Right atrium auricular region (tissue), 2 donors: ENCODE measurements at places on chromosomes 13 and 19. TPM values are rescaled to one million over a fixed set of nuclear protein-coding genes. Genes with fewer than 3 reads are reported as not detected.
A peak's percentile ranks its signal among the peaks of the same experiment; 100 is the strongest.

- DNase-seq = peak; percentile 61
Measured at GRCh38 chr19:5826531-5827341, 12.8 kb downstream of the FUT6 start.

- no peak for DNase-seq
Measured at GRCh38 chr13:102347490-102347889, 54.4 kb downstream of the FGF14 start.

DNA sequence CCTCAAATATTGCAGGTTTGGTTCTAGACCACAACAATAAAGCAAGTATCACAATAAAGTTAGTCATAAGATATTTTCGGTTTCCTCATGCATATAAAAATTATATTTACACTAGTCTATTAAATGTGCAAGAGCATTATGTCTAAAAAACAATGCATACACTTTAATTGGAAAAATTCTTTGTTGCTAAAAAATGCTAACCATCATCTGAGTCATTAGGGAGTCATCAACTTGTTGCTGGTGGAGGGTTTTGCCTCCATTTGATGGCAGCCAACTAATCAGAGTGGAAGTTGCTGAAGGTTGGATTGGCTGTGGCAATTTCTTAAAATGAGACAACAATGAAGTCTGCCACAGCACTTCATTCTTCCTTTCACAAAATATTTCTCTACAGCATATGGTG, 422.3 kb upstream of the GPC6 start:
- no peak for DNase-seq

GRCh38 chr13:109904218-109904617, 117.8 kb upstream of the IRS2 start:
- DNase-seq = no peak

DNA sequence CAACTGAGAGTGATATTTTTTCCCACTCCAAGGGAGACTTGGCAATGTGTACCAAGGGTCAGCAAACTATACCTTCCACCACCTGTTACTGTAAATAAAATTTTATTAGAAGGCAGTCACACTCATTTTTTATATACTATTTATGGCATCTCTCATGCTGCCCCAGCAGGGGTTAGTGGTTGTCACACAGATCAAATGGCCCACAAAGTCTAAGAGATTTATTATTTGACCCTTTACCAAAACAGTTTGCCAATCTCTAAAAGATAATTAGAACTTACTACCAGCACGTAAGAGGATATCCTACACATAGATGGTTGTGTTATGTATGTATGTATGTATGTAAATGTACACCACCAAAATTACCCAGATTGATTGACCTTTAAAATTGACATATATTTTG, 185.1 kb downstream of the PRR20E start:
- DNase-seq = no peak

DNA sequence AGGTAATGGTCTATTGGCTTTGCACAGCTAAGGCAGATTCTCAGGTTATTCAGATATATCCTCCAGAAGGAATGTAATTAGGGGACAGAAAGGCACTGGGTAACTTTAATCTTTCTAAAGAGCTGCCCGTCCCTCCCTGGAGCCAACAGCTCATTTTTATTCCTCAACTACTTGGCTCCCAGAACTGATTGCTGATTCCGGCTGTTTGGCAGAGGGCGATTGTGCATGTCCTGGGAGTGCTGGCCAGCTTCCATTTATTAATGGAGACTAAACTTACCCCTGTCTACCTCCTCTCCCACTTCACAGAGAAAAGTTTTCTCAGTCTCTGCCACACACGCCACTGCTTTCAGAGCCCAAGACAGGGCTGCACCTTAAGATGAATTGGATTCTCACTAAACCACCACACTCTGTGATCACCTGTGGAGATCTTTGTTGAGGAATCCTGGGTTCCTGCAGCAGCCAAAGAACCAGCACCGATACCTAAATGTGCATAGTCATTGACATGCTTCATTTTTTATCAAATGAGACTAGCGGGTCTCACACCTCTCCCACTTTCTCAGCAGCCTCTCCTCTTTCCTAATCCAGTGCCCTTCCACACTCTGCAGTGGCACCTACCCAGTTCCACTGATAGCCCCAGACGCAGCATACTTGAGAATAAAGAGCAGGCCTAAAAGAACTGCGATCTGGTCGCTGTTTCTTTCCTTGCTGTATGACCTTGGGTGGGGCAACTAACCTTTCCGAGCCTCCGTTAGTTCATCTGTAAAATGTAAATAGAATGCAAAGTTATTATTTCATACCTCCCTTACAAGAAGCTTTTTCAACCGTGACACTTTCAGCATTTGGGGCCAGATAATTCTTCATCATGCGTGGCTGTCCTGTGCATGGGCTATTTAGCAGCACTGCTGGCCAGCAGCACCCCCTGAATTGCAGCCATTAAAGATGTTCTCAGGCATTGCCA, 648.7 kb downstream of the UQCRFS1 start:
- no peak for DNase-seq

DNA sequence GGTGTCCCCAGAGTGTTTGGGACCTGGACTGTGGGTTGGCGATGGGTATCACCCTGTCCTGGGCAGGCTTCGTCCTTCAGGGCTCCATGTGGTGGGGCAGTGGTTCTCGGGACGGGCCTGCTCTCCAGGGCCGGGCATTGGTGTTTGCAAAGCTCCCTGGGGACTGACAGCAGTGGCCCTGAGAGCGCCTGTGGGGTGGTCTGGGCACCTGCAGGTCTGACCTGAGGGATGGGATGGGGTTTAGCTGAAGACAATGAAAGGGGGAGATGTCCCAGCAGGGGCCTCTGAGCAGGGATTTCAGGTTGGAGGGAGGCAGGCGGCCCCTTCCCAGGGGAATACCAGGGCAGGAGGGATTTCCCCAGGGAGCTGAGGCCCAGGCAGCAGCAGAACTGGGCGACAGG, 68.3 kb upstream of the MCF2L start:
- DNase-seq = no peak

GRCh38 chr13:101218484-101218883, 197.8 kb downstream of the NALCN start:
- DNase-seq = no peak

DNA sequence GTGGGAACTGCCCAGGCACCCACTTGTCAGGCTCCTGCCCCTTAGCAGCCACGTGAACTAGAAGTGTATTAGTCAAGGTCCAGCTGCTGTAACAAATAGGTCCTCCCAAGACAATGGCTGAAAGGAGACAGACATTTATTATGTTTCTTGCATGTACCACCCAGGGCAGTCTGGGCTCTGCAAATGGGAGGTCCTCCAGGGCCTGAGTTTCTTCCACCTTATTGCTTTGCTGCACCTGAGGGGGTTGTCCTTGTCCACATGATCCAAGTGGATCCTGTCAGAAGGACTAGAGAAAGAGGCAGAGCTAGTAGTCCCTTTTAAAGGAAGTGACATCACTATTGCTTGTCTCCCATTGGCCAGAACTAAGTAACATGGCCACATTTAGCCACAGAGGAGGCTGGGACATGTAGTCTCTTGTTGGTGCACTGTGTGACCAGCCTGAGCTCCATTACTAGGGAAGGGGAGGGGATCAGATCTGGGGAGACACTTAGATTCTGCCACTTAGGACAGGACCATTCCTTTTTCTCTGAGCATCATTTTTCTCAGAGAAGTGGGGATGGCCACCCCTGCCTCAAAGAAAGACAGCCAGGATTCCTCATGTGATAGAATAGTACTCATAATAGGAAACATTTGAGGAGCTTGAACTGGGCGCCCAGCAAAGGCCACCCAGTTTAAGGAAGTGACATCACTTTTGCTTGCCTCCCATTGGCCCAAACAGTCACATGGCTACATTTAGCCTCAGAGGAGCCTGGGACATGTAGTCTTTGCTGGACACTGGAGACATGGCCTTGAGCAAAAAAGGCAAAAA, 15.1 kb downstream of the CC2D1A start:
- no peak for DNase-seq

DNA sequence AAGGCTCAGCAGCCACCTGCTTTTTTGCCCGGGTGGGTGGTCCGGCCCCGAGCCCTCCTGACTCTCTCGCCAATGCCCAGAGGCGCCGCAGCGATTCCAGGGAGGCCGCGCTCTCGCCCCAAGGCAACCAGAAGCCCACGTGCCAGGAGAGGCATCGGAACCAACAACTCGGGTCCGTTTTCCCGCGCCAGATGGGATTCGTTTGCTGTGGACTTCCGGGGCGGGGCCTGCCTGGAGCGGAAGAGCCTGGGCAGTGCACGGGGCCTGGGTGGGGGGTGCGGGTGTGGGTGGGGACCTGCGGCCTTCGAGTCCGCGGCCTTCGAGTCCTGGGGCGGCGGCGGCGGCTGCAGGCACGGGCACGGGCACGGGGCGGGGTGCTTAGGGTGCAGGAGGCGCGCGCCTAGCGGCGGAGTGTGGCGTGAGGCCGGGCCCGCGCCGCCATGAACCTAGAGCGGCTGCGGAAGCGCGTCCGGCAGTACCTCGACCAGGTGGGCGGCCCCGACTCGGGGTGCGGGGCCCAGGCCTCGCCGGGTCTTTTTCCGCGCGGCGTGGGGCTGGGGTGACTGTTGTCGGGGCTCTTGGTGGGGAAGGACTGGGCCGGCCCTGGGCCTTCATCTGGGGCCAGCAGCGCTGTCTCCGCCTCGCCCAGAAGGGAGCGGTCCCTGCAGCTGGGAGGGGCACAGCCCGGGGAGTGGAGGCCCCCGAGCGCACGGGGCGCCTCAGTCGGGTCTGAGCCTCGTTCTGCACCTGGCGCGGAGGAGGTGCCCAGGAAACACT, at the start of gene CDC16:
CDC16 (plus strand) TSS at position 253 of the 777 bp plus-strand sequence; CDS start at position 441, 188 bp downstream.
- DNase-seq = peak; percentile 95

DNA sequence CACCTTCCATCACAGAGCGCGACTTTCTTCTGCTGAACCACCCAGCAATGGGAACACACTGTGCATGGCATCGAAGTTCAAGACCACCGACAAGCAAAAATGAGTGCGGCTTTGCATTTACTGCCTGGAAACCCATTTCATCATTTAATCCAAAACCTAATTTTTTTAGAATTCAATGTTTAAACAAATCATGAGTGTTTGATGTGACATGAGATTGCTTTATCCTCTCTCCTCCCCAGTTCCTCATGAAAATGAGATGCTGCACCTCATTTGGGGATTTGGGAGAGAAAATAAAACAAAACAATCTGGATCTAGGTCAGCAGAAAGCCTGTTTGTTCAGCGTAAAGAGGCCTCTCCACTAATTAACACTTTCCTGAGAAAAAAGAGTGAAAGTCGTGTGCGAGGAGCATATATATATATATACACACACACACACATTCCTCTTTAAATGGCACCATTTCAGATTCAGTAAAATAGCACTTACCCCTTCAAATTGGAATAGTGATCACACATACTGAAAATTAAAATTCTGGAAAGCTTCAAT, 126.2 kb downstream of the DCT start:
- DNase-seq = no peak

GRCh38 chr19:20969898-20970297, 46.8 kb downstream of the ZNF85 start:
- no peak for DNase-seq

GRCh38 chr13:50198508-50198907, 183.3 kb downstream of the KCNRG start:
- DNase-seq = no peak

DNA sequence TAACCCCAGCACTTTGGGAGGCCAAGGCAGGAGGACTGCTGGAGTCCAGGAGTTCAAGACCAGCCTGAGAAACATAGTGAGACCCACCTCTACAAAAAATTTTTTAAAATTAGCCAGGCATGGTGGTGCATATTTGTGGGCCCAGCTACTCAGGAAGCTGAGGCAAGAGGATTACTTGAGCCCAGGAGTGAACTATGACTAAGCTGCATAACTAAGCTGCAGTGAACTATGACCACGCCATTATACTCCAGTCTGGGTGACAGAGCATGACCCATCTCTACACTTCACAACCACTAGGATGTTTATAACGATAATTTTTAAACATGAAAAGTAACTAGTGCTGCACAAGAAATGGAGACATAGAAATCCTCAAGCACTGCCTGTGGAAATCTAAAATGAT, 352.7 kb upstream of the SGCG start:
- DNase-seq = no peak

- DNase-seq = no peak
Measured at GRCh38 chr19:40803857-40804782, 5.1 kb downstream of the EGLN2 start.

DNA sequence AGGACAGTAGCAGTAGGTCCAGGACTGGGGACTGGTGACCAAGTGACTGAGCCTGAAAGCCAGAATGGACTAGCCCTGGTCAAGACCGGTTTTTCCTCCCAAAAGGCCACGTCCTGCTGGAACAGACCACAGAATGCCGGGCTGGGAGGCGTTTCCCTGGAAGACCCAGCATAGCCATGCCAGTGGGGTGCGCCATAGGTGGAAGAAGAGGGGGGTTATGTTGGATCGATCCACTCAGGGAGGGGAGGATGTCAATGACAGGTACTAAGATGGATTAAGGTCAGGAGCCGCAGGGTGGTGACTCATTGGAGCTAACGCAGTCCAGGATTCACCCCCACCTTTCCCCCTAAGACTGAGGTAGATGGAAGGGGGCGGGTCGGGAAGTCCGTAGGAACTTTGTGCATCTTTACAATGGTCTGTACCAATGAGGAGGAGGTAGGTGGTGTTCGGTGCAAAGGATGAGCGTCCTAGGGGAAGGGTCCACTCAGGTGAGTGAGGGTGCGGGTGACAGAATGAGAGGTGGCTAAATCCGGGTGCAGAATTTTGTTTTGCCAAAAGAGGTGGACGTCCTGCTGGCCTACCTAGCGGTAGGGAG, 21.0 kb downstream of the VASP start:
- no peak for DNase-seq

DNA sequence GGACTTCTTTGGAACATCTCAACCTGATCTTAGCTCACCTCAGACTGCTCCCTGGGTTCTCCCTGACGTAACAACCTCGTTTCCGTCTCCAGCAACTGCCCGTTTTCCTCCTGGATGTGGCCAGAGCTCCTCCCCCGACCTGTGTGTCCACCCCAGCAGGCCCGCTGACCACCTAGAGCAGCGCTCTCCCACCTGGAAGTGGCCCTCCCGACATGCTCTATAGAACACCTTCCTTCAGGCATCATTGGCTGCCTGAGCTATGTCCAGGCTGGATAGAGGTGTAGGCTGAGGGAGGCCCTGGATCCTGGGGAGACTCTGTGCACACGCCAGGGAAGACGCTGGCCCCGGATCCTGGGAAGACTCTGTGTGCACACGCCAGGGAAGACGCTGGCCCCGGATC, 81.3 kb downstream of the TEX29 start:
- no peak for DNase-seq

- DNase-seq = no peak
Measured at GRCh38 chr19:633786-634639, 676 bp upstream of the POLRMT start.

- no peak for DNase-seq
Measured at GRCh38 chr13:38530492-38530891, 156.4 kb upstream of the FREM2 start.

DNA sequence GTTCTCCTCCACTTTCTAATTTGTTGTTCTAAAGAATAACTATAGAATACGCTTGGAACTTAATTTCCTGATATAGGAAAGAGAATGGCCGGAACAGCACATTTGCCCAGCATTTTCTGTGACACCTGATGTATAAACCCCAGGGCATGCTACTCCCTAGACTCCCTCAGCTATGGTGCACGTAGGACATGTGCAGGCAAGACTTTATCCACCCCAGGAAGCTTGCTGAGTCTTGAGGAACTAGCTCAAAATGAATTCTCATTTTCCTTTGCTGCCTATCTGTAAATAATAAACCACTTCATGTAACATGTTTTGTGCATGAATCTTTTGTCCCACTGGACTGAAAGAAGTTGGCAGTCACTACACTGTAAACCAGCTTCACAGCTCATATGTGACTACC, 535.8 kb upstream of the SLITRK1 start:
- DNase-seq = no peak

- no peak for DNase-seq
Measured at GRCh38 chr19:48950830-48951519, 3.7 kb upstream of the BAX start.

The ZNF534 gene
- total RNA-seq = 0.16 TPM

The SOX1 gene
- not detected for total RNA-seq

The CEBPG gene
- total RNA-seq = 12.9 TPM

The OSCAR gene
- not detected for total RNA-seq

The CD70 gene
- total RNA-seq = not detected

The ZNF90 gene
- 1.2 TPM for total RNA-seq
